ENCODE measurements at places on chromosomes 5 and 9.

GRCh38 chr5:9440517-9440916 lies 105.4 kb downstream of the SEMA5A start:
- no peak for DNase-seq

DNA sequence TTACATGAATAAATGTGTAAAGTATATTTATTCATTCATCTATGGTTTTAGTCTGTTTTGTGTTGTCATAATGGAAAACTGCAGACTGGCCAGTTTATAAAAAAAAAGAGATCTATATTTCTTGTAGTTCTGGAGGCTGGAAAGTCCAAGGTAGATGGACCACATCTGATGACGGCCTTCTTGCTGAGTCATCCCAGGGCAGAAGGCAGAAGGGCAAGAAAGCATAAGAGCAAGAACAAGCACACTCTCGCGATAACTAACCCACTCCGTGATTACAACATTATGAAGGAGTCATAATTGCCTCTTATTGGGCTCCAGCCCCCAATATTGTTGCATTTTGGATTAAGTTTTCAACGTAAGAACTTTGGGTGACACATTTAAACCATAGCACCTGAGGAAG lies 180.4 kb upstream of the DAB2 start:
- no peak for DNase-seq

- no peak for DNase-seq
Measured at GRCh38 chr5:147626464-147626863, 116.6 kb upstream of the DPYSL3 start.

GRCh38 chr9:15357050-15357653 lies 50.1 kb upstream of the TTC39B start:
- no peak for DNase-seq

DNA sequence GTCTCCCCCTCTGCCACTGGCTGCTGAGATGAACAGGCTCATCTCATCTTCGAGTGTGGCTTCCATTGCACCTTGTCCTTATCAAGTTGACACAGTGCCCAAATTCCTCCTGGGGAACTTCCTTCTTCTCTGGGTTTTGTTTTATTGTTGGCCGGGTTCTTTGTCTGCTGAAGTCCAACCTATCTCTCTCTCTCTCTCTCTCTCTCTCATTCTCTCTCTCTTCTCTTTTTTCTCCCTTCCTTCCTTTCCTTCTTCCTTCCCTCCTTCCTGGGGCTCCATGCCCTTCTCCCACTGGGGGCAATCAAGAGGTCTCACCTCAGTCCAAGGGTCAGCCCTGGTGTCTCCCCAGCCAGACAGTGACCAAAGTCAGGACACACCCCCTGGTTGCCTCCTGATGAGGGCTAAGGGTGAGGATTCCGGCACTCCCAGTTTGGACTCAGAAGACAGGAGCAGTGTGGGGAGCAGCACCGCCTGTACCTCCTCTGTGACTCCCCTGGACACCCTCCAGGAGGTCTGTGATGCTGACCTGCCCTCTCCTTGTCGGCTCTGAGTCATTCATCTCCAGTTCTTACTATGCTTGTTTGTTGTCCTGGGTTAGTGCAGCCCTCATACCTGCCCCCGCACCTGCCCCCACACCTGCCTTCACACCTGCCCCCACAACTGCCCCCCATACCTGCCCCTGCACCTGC lies 30.7 kb downstream of the KCNT1 start:
- DNase-seq: no peak

DNA sequence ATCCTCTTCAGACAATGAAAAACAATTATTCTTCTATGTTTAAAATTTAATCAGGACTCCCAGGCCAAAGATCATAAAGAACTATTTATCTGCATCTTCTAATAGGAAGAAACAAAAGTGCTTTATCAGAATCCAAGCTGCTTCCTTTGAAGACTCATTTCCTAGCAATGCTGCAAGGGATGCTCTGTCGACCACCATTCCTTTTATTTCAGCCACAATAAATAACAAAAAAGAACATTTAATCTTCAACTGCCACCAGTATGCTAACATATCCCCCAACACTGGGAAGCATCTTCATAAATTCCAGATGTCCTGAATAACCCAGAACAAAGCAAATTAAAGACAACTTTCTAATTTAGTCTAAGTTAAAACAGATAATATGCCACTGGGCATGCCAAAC lies 68.7 kb downstream of the PKD2L2 start:
- no peak for DNase-seq

DNA sequence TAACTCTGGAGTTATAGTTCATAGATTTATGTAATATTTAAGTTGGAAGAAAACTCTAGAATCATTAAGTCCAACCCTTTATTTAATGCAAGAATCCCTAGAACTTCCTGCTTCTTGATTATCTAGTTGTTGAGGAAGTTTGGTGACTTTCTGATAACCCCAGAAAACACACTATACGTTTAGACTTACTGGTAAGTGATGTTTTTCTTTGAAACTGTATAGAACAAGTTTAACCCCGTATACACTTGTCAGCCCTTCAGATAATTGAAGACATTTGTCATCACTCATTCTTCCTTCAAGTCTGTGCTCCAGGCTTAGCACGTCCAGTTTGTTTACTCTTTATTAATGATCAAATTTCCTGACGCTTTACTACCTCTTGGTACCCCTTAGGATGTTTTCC lies 9.0 kb downstream of the NDUFS4 start:
- DNase-seq: no peak

- no peak for DNase-seq
Measured at GRCh38 chr9:79184831-79185230, 386.9 kb upstream of the TLE4 start.

DNA sequence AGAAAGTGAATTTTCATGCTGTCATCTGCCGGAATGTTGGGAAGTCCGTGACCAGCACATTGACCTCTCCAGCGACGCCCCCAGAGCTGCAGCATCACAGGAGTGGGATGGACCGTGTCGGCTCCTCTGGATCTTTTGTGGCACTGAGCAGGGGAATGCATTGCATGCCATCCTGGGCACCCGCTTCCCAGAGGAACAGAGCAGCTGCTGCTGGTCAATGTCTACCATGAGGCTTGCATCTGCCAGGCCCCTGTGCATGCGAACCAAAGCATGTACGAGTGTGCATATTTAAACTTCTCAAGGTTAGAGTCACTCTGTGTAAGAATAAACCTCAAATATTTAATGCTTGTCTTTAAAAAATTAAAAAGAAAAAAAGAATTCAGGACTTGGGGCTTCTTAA lies 414.8 kb downstream of the GADD45G start:
- DNase-seq: no peak

- DNase-seq: no peak
Measured at GRCh38 chr5:66969963-66970362, 226.6 kb downstream of the CD180 start.

DNA sequence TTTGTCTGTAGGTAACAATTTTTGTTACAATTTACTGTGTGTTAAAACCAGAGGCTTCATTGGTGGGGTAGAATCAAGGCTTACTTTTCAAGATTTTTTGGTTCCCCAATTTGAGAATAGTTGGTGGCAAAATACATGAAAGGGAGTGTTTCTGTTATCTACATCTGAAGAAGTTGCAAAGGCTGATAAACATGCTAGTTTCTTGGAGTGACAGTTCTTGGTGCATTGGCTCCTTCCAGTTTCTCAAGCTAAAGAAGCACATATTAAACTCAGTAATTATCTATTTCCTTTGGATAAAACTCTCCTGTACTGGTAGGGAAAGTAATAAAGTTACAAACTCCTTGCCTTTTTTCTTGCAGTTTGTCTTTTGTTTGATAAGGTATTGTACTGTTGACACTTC lies 5.9 kb downstream of the MACIR start:
- no peak for DNase-seq

DNA sequence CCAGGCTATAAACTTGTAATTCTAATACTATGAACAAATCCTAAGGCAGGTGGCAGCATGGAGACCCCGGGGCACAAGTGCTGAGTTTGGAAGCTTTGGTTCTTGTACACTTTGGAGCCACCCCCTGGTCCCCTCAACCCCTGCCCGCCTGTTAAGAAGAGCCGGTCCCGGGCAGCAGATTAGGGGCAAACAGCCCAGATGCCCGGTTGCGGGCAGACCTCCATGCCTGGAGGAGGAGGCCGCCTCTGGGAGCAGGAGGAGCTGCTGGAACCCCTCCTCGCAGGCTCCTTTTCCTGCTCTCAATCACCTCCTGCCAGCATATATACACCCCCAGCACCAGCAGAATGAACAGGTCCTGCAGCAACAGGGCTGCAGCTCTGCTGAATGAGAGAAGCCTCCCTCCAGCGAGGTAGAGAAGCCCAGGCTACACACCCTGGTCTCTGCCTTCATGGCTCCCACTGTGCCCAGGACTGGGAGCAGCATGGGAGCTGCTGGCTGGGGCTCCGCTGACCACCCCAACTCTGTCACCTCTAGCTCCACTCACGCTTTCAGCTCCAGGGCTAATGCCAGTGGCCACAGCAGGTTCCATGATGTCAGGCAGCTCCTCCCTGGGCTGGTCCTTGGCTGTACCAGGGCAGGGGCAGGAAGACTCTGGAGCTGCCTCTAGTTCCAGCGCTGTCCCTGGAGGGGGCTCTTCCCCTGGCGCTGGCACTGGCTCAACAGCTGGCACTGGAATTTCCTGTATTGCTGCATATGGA lies 1713.5 kb upstream of the ACO1 start:
- no peak for DNase-seq

DNA sequence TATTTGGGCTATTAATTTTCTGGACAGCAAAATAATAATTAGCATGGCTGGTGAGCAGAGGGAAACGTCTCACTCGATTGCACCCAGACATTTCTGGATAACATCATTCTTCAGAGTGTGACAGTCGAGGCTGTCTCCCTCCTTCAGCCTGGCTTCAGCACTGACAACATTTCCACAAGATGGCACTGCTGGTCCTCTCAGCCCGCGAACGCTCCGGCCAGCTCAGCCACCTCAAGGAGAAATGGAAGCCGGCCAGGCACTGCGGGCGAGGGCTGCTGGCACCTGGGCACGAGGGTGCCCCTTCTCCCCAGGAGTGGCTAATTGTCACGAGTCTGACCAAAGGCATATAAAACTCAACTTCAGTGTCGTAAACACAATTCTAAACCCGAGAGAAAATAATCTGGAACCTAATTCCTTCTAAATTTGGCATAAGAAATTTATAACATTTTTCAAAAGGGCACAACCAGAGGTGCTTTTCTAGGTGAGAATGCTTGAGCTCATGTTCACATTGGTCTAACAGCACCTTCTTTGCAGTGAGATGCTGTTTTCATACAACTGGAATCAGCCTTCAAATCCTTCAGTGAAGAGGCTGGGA lies 65.9 kb downstream of the DAP start:
- peak; percentile 47 for DNase-seq

DNA sequence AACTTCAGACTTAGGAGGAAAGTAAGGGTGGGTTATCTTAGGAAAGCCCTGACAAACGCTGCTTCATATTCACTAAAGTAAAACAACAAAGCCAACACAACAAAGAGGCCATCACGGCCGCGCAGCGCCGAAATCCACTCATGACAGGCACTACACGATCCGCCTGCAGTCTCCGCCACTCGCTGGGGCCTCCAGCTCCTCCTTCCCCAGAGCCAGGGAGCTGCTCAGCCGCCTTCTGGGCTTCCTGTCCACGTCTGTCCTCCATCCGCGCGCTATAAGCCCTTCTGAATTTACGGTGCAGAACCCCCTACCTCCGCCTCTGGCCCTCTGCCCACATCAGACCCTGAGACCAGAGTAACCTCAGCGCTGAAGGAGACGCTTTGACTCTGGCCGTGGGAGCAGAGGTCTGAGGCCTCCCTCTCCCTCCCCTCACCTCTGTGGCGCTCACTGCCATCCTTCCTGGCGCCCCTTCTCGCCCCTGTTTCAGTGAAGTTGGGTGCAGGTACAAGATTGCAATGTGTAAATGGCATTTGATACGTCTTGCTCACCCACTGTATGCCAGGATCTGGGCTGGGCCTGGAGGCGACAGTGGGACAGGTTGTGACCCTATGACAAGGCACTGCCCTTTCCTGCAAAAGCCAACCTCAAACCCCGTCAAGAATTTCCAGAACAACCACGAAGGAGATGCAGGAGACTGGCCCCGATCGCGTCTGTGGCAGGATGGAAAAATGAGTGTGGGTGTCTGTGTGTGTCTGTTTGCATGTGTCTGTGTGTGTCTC lies 74.9 kb upstream of the PHYKPL start:
- no peak for DNase-seq

GRCh38 chr5:167730121-167730520 lies 561.3 kb upstream of the WWC1 start:
- no peak for DNase-seq

GRCh38 chr9:89685698-89686097 lies 80.9 kb downstream of the GADD45G start:
- no peak for DNase-seq

DNA sequence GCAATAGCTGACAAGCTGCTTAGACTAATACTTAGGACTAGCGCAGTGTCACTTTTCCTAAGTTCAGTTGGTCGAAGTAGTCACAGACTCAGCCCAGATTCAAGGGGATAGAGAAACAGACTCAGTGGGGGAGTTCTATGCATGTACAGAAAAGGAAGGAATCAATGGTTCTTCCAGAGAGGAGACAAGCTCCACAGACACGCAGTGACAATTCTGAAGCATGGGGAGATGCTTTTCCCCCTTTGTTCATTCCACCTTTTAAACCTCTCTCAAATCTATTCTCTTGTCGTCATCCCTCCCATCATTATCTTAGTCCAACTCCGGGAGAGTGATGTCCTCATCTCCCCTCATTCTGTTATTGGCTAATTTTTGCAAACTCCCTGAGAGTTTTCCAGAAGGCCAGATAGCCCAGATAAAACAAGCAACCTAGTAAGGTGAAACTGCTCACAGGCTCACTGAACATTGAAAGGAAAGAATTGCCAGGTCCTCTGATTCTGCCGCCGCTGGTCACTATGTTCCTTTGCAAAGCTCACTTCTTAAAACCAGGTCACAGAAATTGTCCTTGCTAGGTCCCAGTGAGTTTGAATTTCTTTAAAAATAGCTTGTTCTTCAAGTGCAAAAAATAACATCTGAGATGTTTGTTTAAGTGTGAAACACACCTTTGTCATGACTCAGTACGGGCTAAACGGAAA lies 13.4 kb upstream of the STRBP start:
- DNase-seq: no peak

DNA sequence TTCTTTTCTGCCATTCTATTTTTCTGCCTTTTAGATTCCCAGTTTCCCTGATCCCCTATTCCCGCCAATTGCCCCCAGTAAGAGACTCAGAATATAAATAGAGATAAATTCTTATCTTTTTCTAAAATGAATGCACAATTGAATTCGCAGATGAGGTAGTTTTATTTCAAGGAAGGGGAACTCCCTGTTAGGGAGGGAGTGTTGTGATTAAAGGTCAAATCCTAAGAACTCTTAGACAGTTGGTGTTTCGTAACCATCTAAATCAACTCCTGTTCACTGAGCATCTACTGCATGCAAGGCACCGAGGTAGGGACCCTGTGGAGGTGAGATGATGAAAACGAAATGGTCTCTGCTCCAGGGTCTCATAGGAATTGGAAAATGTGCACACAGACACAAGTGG lies 7.7 kb upstream of the MAP3K1 start:
- DNase-seq: no peak

DNA sequence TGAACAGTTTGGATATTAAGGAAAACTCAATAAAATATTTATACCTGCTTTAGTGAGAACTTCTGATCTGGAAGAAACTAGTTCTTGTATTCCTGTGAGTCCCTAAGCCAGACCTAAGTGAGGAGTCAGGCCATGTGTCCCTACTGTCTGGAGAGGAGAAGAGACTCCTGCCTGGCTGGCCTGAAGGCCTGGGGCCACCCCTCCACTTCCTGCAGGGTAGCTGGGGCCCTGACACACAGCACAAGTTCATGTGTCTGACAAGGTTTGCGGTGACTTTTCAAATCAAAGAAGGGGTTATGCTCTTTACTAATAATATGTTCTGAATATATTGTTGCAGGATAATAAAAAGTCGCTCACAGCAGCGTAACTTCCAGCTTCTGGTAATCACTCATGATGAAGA lies 16.1 kb upstream of the IL13 start:
- DNase-seq: no peak

- no peak for DNase-seq
Measured at GRCh38 chr9:27310582-27310981, 13.6 kb upstream of the EQTN start.
